ENCODE measurements at places on chromosomes 7 and 10.
A peak's percentile ranks its signal among the peaks of the same experiment; 100 is the strongest.

DNA sequence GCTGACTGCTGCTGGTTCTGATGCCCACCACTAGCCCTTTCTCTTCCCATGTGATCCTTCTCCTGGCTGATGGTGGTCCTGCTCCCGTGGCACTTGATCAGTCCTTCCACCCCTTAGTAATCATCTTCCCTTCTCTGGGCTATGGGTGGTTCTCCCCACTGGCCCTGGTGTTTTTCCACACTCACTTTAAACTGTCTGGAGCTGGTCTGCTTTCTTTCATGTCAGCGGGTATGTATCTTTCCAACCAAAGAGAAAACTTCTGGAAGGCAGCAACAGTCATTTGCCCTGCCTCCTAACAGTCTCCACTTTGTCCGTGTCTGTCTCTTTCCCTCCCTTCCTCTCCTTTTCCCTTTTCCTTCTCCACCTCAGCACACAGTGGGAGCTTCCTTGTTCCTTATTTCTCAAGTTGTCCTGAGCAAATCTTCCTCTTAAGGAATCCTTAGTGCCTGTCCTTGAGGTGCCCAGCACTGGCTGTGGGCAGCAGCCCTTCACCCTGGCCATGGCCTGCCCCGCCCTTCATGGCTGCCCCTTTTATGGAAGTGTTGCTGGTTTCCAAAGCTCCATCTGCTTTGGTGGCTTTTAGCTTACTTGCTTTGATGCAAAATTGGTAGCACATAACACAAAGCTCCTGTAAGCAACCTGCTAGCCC lies 189.0 kb downstream of the TCF7L2 start:
- DNase-seq: no peak

- no peak for DNase-seq
Observed at GRCh38 chr7:147245274-147245673, 1128.7 kb downstream of the CNTNAP2 start.

GRCh38 chr7:54349229-54349628 lies 192.9 kb upstream of the VSTM2A start:
- no peak for DNase-seq

DNA sequence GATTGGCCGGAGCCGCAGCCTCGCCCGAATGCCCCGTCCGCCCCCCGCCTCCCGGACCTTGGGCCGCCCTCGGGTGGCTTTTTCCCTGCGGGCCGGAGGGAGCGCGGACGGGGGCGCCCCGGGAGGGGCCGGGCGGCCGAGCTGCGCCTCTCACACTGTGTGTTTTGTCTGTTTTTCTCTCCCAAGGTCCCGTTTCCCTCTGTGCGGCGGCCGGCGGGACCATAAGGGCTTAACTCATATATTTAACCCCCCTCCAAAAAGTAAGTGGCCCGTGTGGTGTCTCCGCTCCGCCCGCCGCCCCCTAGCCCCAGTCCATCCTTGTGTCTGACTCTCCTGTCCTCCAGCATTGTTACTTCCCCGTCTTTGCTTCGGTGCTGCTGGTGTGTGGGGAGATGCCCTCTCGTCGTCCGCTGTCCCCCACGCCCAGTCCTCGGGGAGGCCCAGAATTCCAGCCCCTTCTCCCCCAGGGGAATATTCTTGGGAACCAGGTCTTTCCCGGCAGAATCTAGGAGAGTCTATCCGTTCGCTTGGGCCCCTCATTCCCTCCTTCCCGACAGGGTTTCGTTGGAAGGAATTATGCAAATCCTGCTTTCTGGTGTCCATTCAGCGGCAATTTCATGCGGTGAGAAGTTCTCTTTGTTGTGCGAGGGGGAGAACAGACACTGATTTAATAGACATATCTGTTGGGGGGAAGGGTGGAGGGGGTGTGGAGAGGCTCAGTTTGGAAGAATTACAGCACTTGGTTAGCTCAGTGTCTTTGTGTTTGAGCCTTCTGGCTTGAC lies 1.3 kb downstream of the LCOR start:
- peak; percentile 14 for DNase-seq

- no peak for DNase-seq
Observed at GRCh38 chr10:99958806-99959205, 50.9 kb downstream of the DNMBP start.

DNA sequence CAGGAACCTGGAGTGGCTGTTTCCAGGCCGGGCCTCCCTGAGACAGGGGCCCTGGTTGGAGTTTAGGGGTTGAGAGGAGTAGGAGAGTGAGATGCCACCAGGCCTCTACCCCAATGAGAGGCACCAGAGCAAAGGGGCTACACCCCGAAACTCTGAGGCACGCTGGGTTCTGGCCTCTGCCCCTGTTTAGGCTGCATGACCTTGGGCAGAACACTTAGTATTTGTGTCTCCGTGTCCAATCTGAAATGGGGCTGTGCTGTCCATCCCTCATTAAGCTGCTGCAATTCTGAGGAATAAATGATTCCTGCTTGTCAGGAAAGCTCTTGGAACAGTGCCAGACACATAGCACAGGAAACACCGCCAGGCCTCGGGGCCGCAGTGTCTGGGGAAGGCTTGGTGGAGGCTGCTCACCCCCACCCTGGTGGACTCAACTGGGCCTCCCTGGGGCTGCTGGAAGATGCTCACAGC lies 40.5 kb upstream of the SAMD8 start:
- no peak for DNase-seq

DNA sequence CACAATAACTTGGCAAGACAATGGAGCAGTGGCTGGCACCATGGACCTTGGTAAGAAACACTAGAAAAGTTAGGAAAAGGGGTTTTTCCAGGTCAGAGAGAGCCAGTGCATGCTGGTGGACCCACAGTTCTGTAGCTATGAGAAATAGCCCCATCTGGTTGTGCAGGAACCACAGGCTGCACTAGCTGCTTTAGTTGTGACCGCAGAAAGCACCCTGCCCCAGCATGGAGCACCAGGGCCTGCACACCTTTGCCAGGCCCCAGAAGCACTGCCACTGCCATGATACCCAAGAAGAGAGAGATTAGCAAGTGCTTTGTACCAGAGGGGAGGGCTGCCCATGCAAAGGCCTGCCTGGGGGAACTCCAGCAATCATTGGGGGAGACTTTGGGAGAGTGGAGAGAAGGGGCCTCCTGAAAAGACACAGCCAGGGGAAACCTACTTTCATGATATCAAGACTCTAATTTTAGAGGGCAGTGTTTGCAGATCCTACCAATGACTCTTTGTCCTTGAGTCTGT lies 256.1 kb upstream of the C7orf33 start:
- DNase-seq: no peak

DNA sequence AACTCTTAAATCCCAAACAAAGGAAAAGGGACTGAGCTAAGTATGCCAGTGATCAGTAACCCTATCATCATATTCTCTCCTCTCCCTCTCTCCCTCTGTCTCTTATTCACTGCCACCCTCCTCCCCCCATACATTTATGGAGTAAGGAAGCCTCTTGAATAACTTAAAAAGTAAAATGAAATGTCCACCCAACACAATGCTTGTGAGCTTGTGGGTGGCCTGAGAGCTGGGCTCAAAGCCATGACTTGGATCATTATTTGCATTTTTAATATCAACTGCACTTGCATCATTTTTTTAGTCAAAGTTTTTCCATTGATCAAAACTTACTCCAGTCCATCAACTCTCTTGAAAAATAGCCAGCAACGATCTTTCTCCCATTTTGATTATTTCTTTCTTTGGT lies 46.8 kb downstream of the FAM107B start:
- no peak for DNase-seq

DNA sequence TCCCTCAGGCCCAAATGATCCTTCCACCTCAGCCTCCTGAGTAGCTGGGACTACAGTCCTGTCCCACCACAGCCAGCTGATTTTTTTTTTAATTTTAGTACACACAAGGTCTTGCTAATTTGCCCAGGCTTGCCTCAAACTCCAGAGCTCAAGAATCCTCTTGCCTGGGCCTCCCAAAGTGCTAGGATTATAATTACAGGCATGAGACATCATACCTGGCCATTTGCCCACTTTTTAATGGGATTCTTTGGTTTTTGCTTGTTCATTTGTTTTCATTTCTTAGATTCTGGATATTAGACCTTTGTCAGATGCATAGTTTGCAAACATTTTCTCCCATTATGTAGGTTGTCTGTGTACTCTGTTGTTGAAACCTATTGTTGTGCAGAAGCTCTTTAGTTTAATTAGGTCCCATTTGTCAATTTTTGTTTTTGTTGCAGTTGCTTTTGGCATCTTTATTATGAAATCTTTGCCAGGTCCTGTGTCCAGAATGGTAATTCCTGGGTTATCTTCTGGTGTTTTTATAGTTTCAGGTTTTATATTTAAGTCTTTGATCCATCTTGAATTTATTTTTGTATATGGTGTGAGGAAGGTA lies 95.2 kb downstream of the GLCCI1 start:
- no peak for DNase-seq

- DNase-seq: no peak
Observed at GRCh38 chr7:44858161-44858560, 10.3 kb upstream of the H2AZ2 start.

- no peak for DNase-seq
Observed at GRCh38 chr10:70980687-70981086, 92.3 kb upstream of the PCBD1 start.

GRCh38 chr7:11716185-11716584 lies 115.8 kb downstream of the THSD7A start:
- no peak for DNase-seq

DNA sequence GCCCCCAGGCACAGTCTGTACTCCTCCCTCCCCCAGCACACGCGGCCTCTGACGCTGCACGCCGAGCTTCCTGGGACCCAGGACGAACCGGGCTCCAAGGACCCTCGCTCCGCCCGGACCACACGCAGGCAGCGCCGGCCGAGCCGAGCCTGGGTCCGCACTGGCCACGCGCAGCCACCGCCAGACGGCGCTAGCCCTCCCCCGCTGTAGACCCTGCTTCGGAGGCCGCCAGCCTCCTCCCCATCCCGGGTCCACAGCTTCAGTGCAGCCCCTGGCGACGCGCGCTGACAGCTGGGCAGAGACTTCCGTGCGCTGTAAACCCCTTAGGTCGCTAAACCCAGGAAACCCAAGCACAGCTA lies 936 bp upstream of the TCERG1L start:
- DNase-seq: no peak

- peak; percentile 46 for DNase-seq
Observed at GRCh38 chr7:17304926-17305325, 6.5 kb downstream of the AHR start.

DNA sequence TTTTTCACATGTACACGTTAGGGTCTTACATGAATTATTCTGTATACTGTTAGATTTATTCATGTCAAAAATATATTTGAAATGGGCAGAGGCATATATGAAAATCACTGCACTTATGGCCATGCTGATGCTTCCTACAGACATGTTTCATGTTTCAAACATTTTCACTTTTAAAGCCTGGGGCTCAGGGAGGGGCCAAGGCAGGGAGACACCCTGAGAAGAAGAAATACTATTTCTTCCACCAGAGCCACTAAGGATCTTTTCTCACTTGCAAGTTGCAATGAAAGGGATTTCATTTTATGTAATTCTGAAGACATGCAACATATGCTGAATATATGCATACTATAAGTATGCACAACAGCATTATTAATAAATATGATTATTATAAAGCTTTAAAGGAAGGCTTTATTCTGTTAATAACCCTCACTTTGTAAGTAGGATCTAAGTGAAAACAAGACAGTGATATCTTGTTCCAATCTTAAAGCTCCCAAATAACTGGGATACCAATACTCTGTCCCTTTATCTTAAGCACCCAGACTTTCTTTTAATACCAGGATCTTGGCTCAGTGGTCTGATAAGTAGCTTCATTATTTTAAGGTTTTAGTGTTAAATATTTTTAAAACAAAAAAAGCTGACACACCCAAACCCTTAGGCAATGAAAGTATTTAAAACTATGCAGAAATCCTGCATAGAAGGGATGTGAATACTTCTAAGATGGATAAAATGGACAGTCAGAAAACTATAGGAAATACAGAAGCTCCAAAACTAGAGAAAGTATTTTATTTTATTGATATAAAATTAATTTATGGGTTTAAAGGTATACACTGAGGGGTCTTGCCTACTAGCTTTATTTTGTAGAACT lies 148.0 kb downstream of the SNX13 start:
- DNase-seq: no peak

DNA sequence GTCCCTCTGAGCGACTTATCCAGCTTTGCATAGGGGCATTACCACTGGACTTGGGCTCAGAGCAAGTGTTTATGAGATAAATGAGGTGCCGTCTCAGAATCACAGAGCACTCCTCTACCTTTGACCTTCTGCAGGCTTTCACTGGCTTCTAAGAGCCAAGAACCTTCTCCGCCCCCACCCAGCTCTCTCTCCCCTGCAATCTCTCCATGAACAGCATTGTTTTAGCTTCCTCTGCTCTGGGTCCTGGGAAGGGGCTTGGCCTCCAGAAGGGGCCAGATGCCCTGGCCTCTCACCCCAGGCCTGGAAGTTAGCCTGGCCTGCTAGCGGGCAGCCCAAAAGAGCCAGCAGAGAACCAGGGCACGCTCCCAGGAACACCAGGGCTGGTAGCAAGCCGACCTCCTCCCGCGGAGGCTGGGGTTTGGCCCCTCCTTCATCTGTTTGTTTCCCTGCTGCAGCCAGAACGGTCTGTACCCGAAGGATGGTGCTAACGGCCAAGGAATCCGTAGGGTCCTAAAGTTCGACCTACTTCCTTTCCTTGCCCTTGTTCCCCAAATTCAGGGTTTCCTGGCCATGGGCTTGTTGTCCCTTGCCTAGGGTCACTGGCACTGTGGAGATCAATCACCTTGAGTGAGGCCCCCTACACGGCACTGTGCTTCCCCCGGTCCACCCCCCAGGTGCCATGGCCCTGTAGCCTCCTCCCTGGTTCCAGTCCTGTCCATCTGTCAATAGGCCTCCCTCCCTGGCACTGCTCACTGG lies 18.7 kb upstream of the DDIT4 start:
- DNase-seq: peak; percentile 55

DNA sequence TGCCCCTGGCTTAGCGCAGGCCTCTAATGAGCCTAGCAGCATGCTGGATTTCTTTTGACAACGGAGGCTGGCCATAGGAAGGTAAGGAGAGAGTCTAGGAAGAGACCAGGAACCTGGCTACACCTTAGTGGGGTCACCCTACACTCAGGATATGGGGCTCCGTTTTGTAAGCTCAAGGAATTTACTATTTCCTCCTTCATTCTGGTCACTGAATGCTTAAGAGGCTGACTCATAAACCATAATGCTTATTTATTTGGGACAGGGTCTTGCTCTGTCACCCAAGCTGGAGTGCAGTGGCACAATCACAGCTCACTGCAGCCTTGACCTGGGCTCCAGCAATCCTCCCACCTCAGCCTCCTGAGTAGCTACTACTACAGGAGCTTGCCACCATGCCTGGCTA lies 38.4 kb downstream of the CARD11 start:
- no peak for DNase-seq

DNA sequence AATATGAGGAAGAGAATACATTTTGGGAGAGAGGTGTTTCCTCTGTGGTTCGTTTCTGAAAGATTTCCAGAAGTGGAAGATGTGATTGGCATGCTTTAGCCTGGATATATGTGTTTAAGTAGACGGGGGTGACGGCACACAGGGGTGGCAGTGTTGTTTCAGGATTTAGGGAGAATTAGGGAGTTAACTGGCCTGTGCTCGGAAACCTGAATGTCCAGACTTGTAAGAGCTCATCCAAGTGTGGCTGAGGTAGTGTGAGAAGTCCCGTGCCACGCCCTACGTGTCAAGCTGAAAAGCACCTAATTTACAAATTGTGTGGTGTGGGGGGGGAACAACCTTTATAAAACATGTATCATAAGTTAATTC lies 1.1 kb downstream of the RALA start:
- peak; percentile 30 for DNase-seq

All from CD4-positive, alpha-beta T cell treated with Interleukin-17A for 4 hours (primary cell).